ENCODE measurements at places on chromosomes 6 and 20.

DNA sequence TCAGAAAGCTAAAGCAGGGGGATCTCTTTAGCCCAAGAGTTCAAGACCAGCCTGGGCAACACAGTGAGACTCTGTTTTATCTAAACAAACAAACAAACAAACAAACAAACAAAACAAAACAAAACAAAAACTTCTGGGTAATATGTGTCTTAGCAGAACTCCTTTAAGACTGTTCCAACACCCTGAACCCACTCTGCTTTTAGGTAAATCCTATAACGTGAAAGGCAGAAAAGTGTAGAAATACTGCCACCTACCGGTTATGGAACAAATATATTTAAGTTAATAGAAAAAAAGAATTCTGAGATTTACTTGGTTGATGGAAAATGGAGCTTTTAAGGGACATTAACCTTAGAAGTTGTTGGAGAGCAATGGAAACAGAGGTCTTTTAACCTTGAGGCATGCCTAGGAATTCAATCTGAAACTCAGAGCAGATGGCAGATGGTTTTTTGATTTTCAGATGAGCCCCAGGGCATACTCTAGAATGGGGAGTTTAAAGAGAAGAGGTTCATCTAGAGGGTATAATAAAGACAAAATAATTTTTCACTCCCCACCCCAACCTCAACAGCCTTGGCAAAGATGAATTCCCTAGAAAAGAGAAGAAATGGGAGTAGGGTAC lies 38.5 kb downstream of the SOD2 start:
- DNase-seq: no peak

- peak; percentile 72 for DNase-seq
Observed at GRCh38 chr6:34182751-34183531, 37.1 kb upstream of the GRM4 start.

- DNase-seq: no peak
Observed at GRCh38 chr20:32435449-32436107, 77.4 kb downstream of the ASXL1 start.

DNA sequence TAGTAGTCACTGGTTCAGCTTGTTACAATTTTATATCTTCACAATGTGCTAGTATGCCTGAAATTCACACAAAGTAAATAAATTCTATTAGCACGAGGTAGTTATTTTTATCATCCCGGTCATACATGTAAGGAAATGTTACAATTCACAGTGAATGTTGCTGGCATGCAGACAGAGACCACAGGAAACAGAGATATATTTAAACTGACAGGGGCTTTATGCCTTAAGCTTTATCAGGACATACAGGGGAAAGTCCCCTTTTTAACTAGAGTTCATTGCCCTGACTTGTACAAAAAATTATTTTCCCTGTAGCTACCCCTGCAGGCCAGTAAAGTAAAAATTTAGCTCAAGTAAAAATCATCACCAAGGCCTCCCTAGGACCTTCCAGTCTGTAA lies 712.0 kb upstream of the NRSN1 start:
- DNase-seq: no peak

DNA sequence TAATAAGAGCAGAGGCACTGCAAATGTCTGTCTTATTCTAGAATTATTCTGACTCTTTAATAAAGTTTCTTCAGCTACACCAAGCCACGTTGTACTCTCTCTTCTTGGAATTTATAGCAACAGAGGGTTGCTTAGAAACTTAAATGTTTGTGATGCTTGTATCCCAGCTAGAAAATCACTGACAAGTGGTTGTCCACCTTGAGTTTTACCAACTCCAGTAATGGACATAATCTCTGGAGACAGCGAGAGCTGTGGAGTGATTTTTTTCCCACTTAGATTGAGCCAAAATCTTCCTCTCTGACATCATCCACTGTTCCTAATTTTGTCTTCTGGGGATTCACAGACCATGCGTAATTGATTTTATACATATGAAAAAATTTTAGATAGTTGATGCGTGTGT lies 8.0 kb downstream of the ECT2L start:
- DNase-seq: no peak

DNA sequence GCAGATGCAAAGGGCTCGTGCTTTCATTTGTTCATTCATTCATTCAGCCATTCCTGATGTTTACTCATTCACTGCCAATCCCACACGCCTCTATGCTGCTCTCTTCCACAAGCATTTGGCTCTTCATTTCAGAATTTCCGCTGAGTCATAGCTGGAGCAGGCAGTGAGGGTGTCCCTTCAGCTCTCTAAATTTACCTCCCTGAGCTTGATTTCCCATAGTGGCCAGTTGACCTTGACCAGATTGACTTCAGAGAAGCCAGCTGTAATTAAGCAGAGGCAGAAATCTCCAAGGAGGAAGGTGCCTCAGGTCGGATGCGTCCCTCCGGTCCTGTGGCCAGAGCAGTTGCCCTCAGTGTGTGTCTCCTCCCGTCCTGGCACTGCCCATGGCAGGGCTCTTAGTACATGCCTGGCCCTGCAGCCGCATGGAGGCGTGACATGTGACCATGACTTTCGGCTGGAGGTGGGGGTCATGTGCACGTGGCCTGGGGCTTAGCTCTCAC lies 267.2 kb upstream of the ECI2 start:
- no peak for DNase-seq

DNA sequence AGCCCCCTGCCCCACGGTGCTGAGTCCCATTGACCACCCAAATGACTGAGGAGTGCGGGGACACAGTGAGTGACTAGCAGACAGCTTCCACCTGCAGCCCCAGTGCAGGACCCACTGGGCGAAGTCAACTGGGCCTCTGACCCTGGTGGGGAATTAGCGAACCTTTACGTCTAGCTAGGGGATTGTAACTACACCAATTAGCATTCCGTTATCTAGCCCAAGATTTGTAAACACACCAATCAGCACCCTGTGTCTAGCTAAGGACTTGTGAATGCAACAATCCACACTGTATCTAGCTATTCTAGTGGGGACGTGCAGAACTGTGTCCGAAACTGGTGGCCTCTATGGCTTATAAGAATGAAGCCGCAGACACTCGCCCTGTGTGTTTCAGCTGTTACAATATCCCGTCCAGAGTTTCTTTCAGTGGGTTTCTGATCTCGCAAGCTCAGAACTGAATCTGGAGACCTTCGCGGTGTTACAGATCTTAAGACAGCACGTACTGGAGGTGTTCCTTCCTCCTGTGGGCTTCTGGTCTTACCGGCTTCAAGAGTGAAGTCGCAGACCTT lies 21.1 kb upstream of the GMPR start:
- no peak for DNase-seq

DNA sequence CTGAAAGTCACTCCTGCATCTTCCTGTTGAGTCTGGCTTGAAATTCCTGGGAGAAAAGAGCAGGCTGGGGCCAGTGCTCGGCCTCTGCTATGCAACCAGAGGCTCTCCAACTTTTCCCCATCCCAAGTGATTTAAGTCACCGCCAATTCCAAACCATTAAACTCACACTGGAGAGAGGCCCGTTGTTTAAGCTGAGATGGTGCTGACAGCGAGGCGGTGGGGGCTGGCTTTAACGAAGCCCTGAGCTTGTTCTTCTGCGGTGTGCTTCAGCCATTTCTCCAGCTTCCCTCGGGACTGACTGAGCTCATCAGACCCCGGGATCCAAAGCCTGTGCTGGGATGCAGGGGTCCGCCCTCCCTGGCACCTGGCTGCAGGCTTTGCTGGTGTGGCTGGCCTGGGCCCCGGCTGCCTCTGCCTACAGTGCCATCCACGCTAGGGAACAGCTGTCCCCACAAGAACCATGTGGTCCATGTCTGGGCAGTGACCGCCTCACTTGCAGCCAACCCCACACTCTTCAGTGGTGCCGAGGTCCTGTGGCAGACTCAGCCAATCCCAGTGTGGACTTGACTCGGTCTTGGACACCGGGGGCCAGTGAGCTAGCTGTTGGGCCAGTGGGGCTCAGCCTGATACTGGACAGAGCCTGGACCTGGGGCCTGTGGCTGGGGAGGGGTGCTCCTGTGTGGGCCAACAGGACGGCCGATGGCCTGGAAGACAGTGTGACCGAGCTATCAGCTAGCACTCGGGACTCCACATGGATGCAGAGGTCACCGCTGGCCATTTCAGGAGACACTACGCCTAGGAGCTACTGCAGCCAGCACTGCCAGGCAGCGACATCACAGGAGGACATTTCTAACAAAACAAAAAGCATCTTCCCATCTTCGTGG lies 21.2 kb downstream of the RAMACL start:
- no peak for DNase-seq

GRCh38 chr20:36474563-36474962 lies 66.8 kb upstream of the MYL9 start:
- no peak for DNase-seq

- no peak for DNase-seq
Observed at GRCh38 chr20:49700411-49701185, 13.1 kb downstream of the B4GALT5 start.

GRCh38 chr6:75550544-75551167 lies 51.0 kb upstream of the SENP6 start:
- DNase-seq: no peak

GRCh38 chr6:282867-283416 lies 9.3 kb upstream of the DUSP22 start:
- DNase-seq: no peak

DNA sequence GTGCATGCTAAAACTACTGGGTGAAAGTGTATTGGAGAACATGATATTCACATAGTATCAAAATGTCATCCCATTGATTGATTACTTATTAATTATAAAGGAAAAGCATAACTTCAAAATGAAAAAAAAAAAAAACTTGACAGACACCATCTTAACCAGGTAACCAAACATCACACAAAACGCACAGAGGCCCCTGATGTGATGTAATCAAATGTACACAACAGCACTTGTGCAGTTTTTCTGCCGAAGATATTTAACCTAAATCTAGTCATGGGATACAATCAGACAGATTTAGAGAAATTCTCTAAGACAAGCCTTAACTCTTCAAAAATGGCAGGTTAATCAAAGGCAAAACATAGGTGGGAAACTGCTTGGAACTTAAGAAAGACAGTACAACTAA lies 102.0 kb upstream of the TENT5A start:
- no peak for DNase-seq

GRCh38 chr6:123519189-123519505 lies 117.6 kb downstream of the TRDN start:
- DNase-seq: no peak

DNA sequence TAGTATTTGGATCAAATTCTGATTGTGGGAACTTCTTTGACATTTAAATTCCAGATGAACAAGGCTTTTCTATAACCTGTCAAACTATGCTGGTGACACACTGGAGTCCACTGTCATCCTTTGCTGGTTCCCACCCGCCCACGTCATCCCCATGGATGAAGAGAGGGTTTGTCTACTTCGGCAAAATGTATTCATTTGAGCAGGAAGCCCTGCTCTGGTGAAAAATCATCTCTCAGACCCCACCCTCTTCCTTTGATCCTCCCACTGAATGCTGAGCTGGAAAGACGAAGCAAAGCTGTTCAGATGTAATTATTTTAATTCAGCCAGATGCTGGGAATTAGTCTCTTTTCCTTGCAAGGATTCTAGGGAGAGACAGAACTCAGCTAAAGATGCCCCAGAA lies 50.5 kb downstream of the CPNE5 start:
- no peak for DNase-seq

DNA sequence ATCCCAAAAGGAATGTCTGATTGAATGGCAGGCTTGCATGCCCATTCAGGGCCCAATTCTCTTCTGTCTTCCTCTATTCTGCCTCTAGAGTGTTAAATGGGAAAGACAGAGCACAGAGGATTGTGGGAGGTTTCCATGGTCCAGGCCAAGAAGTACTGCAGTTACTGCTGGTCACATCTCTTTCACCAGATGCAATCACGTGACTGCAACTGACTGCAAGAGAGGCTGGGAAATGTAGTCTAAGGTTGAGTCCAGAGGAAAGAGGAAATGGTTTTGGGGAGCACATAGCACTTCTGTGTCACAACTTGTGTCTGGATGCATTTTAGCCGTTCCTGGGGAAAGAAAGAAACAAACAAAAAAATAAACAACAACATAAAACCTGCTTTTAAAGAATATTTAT lies 336.4 kb upstream of the BTBD3 start:
- DNase-seq: no peak

DNA sequence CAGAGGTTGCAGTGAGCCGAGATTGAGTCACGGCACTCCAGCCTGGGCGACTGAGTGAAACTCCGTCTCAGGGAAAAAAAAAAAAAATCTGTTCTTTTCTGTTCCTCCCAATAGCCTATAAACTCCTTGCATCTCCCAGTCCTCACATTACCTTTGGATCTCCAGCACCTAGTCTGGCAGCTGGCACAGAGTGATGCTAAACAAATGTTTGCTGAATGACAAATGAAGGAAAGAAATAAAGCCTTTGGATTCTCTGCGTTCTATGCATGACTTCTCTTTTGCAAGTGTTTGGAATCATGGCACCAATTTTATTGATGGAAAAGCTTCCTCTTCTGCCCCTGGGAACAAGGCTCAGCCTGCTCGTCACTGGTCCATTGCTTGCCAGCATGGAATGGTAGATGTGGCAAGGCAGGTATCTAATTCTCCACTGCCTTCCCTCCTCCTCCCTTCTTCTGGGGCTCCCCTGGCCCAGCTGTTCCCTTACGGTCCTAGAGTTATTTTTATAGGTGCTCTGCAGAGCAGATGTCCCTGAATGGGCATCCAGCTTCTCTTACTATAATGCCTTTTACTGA lies 53.6 kb upstream of the FYN start:
- DNase-seq: no peak

DNA sequence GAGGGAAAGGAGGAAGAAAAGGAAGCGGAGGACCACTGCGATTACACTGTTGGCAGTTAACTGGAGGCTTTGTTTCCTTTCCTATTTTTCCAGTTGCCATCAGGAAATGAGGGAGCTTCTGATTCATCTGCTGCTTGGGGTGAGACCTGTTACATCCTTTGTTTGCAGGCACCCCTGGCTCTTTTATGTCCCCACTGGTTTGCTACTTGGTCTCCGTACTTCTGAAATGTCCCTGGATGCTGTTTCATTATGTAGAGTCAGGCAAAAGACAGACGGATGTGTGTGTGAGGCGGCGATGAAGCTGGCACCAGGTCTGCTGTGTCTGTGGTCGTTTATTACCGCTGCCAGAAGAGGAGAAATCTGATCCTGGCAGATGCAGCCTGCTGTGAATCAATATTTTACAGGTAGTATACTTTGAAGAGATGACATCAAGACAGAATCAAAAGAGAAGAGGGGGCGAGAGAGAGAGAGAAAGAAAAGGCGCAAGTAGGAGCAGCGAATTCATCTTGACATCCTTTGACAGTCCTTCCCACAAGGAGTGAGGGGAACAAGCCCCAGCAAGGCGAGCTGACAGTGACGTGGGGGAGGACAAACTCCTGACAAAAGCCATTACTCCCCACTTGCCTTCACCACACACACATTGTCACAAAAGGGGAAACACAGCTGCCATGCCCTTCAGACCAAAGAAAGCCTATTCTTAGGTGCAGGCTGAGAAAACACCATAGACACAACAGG lies 145.9 kb upstream of the FBXL4 start:
- DNase-seq: no peak
